Fibroblast of skin of right biceps (primary cell): ENCODE measurements at places on chromosomes 5 and 9.
A peak's percentile ranks its signal among the peaks of the same experiment; 100 is the strongest.

DNA sequence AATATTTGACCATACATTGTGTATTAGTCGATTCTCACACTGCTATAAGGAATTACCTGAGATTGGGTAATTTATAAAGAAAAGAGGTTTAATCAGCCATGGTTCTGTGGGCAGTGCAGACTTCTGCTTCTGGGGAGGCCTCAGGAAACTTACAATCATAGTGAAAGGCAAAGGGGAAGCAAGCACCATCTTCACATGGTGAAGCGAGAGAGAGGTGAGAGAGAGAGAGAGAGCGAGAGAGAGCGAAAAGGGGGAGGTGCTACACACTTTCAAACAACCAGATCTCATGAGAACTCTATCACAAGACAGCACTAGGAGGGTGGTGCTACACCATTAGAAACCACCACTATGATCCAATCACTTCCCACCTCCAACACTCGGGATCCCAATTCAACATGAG is 4.1 kb upstream of the GRAMD2B start:
- no peak for DNase-seq

DNA sequence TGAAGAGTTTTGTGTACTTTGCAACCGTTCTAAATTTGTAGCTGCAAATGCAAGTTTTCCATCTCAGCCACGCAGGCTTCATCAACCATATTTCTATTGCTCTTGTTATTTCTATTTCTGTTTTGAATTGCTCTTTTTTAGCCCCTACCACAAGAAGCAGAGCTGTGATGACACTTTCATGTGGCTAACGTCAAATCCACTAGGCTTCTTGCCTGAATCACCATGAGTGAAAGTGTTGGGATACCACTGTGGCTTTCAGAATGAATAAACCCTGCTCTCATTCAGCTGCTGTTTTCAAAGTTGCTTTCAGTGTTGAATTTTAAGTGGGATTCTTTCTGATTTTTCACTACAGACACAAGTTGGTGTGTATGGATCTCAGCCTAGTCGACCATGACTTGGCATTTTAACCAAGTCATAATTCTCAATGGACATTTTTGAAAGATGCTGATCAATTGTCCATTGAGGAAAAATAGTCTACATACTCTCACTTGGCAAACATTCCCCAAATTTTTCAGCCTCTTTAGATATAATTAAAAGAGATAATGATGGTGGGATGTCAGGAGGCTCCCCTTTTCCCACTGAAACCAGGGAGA is 41.0 kb upstream of the MTAP start:
- DNase-seq, result no peak

DNA sequence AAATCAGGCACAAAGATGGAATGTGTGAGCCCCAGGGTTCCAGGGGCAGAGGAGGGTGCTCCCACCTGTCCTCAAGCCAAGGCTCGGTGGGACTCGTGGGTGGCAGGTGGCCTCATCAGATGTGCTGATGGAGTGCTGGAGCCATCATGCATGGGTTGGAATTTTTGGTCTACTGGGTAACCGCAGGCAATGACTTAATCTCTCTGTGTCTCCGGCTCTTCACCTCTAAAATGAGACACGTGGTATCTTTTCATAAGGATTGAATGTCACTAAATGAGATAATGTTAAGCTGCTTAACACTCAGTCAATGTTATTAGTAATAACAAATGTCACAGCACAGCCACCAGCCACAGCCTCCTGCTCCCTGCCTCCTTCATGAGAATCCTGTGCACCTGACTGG is 245.5 kb downstream of the HSPA4 start:
- DNase-seq, result no peak

GRCh38 chr9:134390537-134390936 is 64.3 kb downstream of the RXRA start:
- DNase-seq, result no peak

GRCh38 chr9:116837018-116837989 is 150.2 kb downstream of the TRIM32 start:
- no peak for DNase-seq

DNA sequence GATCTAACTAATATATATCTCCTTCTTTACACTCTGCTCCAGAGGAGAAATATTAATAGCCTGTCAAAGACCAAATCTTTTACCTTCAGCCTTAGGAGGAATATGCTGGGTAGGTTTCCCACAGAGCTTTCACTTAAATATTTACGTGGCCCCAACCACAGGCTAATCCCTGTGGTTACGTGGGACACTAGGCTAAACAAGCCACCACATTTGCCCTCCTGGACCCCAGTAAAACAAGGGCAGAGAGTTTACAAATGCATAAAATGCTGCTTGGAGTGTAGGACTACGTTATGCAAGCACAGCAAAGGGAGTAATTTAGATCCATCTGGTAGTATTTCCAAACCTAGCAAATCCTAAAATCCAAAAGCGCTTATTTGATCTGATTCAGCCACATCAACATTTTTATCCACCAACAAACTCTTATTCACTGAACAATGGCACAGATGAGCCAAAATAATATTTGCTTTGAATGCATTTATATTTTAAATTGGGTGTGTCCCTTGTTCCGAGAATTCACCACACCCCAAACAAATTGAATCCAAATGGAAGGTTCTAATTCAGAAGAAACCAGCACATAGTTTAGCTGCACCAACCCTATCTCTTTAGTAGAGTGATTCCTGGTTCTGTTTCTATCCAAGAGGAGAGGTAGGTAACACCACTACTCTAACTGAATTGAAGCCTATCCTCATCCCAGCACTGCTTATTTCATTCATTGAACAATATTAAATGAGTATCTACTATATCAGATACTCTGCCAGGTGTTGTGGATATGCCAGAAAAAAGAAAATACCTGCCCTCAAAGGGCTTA is 179.0 kb downstream of the TSSK1B start:
- no peak for DNase-seq

DNA sequence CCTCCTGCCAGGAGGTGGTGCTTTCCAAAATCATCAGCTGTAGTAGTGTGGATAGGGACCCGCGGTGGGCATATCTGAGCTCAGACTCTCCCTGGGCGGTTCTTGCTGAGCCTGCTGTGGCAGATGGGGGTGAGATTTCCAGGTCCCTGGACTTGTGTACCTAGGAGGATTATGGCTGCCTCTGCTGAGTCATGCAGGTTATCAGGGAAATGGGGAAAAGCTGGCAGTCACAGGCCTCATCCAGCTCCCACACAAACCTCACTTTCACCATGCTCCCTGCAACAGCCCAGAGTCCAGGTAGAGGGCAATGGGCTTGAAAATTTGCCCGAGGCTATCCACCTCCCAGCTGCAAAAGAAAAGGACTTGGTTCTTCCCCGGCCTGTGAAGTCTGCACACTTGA is 23.4 kb upstream of the MAMDC2 start:
- no peak for DNase-seq

GRCh38 chr5:149370878-149371277 is 8.2 kb downstream of the IL17B start:
- no peak for DNase-seq

DNA sequence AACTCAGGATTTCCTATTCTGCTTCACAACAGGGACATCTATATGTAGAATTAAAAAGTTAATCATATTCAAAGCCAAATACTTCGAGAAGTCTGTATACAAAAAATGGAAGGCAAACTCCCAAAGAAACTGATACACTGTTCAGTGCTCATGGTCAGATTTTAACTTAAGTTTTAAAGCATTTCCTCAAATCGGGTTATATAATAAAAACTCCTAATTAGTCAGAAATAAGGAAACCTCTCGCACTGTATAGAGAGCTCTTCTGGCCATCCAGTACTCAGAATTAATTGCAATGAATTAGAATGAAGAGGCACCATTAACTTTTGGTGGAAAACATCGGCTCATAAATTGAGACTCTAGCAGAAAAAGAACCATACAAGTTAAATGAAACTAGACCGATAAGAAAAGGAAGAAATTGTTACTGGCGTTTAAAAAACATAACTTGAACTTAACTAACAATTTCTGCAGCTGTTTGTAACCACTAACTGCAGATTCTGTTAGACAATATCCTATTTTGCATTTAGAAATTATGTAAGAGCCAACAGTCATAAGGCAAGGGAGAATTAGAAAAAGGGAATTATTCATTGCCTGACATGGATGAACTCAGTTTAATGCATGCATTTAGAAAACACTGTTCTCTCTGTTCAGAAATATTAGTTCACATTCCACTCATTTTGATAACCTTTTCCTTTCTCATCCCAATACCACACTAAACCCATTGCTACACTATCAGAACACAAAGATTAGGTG is 96.6 kb downstream of the FNBP1 start:
- no peak for DNase-seq

DNA sequence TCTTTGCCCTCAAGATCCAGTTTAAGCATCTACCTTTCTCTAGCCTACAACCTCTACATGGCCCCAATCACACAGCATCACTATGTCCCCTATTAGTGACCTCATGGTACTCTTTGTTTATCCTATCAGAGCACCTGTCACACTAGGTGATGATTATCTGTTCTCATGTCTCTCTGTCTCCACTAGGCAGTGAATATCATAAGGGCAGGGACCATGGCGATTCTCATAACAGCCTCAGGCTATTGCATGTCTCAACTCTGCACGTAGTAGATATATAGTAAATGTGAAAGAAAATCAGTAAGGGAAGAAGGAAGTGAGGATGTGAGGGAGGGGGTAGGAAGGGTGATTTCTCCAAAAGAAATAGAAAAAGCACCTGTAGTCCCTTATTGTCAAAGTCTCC is 311.0 kb downstream of the NSG2 start:
- DNase-seq, result no peak

DNA sequence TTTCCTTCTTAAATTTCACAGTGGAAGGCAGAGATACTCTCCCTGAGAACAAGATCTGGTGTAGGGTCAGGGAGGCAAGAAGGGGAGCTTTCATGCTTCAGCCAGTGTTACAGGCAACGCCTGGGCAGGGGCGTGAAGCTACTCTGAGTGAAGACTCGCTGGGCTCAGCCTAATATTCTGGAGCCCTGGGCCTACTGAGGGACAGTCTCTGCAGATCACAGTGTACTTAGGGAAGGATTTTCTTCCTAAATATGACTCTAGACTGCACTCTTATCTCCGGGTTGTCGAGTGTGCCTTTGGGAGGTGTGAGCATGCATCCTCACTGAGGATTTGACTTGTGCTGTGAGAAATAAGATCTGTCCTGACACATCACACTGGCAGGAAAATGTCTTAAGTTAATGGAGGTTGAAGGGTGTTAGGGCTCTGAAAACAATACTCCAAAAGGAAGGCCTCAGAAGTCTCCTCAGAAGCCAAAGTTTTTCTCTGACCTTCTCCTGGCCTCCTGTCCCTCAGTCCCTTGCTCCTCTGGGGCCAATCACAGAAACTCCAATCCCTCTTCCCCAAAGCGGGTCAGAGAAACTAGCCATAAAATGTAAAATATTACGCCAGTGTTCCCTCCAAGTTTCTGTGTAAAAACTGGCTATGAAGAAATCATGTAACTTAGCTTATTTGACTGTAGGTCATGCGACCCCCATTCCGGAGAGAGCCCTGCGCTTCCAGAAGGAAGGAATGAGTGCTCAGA is 156.8 kb upstream of the TBC1D2 start:
- DNase-seq, result no peak

DNA sequence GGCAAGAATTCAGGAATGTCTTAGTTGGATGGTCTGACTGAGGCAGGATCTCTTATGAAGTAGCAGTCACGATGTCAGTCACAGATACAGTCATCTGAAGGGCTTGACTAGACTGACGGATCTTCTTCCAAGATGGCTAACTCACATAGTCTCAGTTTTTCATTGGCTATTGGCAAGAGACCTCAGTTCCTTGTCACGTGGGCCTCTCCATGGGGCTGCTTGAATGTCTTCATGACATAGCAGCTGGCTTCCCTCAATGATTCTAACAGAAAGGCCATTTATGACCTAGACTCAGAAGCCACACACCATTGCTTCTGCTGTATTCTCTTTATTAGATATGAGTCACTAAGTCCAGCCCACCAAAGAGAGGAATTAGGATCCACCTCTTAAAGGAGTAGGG is 4.7 kb downstream of the APC start:
- DNase-seq, result peak; percentile 12

GRCh38 chr5:76763136-76763535 is 47.2 kb downstream of the F2R start:
- no peak for DNase-seq

DNA sequence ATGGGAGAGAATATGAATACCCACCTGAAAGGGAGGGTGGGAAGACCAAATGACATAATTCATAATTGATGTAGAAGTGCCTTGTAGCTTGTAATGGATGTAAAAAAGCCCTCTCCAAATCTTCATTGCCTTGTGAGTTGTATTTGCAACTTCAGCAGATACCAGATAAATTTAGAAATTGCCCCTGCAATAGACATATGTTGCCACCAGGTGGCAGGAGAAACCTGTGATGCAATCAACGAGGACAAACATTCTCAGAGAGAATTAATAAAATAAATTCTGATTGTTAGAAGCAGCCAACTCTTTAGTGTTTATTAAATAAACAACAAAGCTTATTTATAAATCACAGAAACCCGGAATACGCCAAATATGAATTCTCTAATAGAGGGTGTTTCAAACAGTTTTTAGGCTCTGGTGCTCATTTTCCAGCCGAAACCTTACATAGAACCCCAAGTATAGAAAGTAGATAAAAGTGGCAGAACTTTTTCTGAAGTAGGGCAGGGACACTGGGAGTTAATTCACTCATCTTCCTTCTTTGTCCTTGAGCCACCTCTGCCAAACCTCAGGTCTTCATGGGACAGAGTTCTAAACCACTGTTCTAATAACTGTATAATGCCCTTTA is 147.8 kb downstream of the TMEM38B start:
- peak; percentile 36 for DNase-seq

GRCh38 chr5:54415147-54415546 is 40.4 kb upstream of the HSPB3 start:
- DNase-seq, result no peak

GRCh38 chr9:126673689-126674364 is 60.1 kb downstream of the LMX1B start:
- no peak for DNase-seq
